ENCODE measurements at places on chromosomes 11 and 22. TPM values are rescaled to one million over a fixed set of nuclear protein-coding genes. Genes with fewer than 3 reads are reported as not detected.

DNA sequence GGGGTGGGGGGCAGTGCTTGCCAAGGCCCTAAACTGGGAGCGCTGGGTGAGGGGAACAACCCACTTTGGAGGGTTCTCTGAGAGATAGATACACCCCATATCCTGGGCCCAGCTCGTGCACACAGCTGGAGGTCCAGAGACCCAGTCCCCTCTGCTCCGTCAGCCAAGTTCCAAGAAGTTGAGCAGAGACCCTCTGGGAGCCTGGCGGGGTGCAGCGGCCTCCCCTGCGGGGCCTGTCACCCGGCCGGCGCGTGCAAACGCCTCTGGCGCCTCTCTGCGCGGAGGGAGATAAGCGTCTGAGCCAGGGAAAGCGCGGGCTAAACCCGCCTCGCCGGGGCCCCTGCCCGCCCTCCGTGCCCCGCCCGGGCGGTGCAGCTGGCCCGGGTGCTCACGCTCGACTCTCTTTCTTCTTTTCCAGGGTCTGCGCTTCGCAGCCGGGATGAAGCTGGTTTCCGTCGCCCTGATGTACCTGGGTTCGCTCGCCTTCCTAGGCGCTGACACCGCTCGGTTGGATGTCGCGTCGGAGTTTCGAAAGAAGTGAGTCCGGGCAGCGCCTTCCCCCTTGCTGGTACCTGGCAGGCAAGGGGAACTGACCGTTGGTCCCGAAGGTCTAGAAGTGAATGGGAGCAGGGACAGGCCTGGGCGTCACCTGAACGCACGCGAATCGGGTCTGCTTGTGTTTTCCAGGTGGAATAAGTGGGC, 540 bp downstream of the ADM start:
- peak; percentile 78 for DNase-seq

DNA sequence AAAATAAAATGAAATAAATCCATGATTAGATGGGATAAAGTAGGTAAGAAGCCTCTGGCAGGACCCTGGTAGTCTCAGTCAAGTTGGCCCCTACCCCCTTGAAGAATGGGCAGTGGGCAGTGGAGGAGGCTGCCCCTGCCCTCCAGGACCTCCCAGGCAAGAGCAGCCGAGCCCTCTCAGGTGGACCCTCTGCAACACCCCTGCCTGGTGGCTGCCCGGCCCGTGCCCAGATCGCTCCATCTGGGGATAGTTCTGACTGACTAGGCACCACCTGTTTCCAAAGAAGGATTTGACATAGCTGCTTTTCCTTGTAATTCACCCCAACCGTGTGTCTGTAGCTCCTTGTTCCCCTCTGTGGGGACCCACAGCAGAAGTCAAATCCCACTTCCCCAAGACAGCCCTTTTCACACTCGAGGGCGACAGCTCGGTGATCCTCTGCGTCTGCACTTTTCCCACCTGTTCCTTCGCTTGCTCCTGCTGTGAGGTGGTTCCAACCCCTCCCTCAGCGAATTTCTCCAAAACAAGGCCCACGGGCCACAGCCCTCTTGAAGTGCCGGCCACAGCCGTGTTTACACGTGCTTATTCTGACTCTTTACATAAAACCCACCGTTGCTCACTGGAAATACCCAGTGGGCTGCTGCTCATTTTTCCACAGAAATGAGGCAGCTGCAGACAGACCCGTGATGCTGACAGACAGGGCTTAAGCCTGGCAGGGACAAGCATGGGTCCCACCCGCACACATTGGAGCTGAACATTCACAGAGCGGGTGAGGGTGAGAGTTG, 5.5 kb upstream of the TMPRSS13 start:
- DNase-seq = no peak

- peak; percentile 52 for DNase-seq
These were observed 673 bp downstream of the CDON start for GRCh38 chr11:126061707-126062678.

OR51B2 gene
- not detected for polyA plus RNA-seq

GRAP2 gene
- 0.51 TPM for polyA plus RNA-seq

DNA sequence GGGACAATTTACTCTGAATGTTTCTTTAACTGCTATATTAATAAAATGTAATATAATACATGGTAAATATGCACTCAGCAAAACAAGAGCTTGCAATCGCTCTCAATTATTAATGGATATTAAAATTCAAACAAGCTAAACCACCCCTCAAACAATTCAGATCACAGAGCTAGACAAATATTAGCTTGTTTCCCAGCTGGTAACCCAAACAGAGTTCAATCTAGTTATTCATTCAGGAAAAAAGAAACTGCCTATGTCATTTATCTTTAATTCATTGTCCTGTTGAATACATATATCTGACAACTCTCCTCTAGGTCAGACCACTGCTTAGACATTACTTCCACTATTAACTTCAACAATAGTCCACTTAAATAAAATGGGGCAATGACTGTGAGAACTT, 78.7 kb downstream of the SERGEF start:
- DNase-seq = no peak

DNA sequence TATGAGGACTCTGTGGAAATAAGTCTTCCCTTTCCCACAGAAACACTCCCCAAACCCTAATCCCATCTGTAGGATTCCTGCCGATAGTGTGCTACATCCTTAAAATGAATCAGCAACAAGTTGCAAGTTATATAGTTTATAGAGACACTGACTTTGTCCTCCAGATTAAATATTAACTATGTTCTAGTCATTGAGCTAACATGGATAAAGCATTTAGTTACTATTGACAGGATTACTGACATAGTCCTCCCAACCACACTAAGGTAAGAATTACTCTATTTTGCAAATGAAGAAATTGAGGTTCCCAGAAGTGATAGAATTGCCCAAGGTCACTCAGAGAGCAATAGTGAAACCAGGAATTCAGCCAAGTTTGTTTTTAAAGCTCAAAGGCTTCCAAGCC, 1.9 kb downstream of the OR52M1 start:
- no peak for DNase-seq

- peak; percentile 88 for DNase-seq
These were observed at the start of gene PARVA for GRCh38 chr11:12377106-12377823. Gene PARVA, plus strand, starts transcription at chr11:12377571. Its CDS starts 77 bp downstream, at chr11:12377648.

GRCh38 chr22:47474895-47475294, 712.4 kb downstream of the TBC1D22A start:
- no peak for DNase-seq

RFPL3 gene
- not detected for polyA plus RNA-seq

UQCC3 gene
- 17.0 TPM for polyA plus RNA-seq

DNA sequence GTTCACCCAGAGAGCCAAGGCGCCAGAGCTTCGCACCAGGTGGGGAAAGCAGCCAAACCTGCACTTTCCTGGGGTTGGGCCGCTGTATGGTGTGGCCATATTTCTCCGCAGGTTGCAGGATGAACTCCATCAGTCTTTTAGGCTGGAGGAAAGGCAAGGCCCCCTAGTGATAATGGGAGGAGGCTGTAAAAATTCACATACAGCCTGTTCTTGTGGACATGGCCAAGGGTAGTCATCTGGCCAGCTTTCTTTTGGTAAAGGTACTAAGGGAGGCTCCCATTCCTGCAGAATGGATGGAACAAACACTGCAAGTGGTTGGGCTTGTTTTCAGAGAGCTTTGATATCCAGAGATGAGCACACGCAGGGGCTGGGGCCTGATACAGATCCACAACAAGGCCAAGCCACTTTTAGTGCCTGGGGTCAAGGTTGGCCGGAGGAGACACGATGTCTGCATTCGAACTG, 29.6 kb downstream of the C22orf31 start:
- DNase-seq = no peak

DNA sequence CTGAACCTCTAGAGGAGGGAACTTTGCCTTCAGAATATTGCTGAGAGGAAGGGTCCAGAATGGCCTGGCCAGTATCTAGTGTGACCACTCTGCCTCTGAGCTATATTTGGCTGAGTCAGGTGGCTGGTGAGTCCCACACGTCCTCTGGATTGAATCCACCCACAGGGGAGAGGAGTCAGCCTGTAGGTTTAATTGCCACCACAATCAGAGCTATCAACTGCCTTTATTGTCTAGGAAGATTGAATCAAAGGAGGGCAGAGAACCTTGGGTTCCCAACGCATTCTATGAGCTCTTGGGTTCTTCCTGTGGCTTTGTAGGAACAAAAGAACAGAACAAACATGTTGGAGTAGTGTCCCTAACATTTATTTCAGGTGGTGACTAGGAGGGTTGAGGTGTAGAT, 67.7 kb downstream of the ST3GAL4 start:
- no peak for DNase-seq

ZC3H12C gene
- polyA plus RNA-seq = 2.0 TPM

GRCh38 chr11:65170058-65170534, at the start of gene SPDYC:
Gene SPDYC, plus strand, starts transcription at chr11:65170233. Its CDS starts 1,125 bp downstream, at chr11:65171358.
- no peak for DNase-seq

DNA sequence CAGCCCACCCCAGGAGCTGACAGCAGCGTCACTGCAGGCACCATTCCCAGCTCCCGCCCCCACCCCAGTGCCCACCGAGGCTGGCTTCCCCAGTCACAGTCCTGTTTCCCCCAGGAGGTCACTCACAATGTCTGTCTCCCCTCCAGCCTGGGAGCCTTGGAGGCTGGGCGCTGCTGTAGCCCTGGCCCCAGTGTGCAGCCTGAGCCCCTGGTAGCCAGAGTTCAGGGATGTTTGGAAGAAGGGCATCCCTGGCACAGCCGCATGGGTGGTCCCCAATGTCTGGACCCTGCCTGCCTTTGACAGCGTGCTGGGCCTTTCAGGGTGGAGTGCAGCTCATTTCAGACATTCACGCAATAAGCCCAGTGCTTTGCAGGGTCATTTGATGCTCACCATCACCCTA, 4.3 kb downstream of the CAPN5 start:
- no peak for DNase-seq

DNA sequence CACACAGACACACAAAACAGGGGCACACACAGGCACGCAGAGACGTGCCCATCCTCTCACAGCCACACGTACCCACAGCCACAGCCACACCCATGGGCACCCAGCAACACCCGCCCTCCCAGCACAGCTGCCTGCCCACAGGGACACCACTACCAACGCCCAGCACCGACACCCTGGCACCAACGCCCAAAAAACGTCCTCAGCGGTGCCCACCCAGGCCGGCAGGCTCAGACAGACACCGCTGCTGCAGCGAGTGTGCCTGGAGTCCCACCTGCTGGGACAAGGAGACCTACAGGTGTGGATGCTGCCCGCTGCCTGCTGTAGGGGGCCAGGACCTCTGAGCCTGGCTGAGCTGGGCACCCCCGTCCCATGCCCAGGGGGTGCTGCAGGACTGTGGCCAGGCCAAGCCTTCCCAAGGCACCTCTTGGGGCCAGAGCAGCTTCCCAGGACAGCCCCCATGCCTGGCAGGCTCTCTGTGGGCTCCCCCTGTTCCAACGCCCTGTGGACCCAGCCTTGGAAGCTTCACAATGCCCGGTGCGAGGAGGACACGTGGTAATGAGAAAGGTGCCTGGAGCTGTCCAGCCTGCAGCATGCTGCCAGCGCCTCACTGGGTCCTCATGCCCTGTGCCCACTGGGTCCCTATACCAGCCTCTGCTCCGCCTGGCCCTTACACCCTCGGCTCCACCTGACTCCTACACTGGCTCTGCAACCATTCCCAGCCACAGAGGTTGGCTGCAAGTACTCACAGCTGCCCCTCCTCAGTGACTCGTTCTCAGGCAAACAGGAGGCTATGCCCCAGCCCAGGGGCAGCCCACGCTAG, 45.8 kb upstream of the TH start:
- DNase-seq = no peak

DNA sequence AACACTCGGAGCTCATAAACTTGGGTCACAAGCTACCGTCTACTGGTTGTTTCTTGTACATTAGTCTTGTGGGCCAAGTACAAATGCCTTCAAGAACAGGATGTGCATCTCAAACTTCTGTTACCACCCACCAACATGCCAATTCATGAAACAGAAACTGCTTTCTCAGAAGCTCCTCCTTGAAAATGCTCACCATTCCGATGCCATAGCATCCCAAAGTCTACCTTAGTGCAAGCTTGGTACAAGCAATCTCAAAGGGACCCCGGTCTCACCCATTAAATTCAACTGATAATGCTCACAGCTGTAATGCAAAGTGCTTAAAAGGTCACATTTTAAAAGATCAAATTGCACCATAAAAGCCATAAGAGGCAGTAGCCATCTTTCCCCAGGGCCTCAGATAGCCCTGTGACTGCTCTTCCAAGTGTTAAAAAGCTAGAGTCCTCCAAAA, 31.8 kb upstream of the CCDC34 start:
- no peak for DNase-seq

HORMAD2 gene
- not detected for polyA plus RNA-seq

LARGE1 gene
- 18.7 TPM for polyA plus RNA-seq

GRCh38 chr22:35638001-35638400, 10.2 kb upstream of the APOL6 start:
- no peak for DNase-seq

DNA sequence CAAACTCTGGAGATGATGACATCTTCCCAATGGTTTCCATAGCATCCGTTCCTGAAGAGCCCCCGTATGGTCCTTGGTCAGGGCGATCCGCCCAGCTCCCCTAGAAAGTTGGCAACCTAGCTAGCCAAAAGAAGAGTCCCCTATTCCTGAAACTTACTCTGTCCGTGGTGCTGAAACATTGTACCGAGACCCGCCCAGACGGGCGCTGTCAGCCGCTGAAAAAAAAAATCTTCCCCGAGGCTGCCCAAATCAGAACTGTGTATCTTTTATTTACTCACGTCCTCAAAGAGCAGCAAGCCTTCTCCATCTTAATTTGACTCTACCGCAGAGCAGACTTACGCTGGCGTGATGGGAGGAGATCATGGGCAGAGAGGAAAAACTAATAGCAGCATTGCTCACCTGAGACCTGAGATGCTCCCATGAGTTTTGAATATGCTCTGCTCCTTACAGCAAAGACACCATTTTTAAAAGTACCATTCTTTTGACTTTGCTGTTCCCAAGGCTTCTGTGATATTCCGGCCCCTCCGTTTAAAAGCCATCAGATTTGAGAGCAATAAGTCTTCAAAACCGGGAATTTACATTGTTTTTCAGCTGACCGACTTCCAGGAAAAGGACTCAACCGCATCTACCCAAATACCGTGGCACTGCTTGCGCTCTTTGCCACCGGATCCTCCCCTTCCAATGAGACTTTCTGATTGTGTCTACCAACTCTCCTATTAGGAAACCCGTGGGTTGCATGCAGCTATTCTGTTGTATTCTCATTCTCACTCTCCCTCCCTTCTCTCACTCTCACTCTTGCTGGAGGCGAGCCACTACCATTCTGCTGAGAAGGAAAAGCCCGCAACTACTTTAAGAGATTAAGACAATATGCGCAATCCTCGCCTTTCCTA, at the start of gene SLC17A6:
Gene SLC17A6, plus strand, starts transcription at position 786 of the 890 bp plus-strand sequence. CDS start 153 bp downstream, outside the sequence.
- peak; percentile 80 for DNase-seq

All from hepatocyte (in vitro differentiated cells).